ENCODE measurements at places on chromosomes 13 and 19. TPM values are rescaled to one million over a fixed set of nuclear protein-coding genes. Genes with fewer than 3 reads are reported as not detected.
A peak's percentile ranks its signal among the peaks of the same experiment; 100 is the strongest.

GRCh38 chr19:44529536-44529935 lies at the start of gene CEACAM20:
CEACAM20 (minus strand) TSS chr19:44529675; CDS start chr19:44529509, 166 bp downstream.
- DNase-seq = no peak

ICAM3 gene
- 6.2 TPM for total RNA-seq

DNA sequence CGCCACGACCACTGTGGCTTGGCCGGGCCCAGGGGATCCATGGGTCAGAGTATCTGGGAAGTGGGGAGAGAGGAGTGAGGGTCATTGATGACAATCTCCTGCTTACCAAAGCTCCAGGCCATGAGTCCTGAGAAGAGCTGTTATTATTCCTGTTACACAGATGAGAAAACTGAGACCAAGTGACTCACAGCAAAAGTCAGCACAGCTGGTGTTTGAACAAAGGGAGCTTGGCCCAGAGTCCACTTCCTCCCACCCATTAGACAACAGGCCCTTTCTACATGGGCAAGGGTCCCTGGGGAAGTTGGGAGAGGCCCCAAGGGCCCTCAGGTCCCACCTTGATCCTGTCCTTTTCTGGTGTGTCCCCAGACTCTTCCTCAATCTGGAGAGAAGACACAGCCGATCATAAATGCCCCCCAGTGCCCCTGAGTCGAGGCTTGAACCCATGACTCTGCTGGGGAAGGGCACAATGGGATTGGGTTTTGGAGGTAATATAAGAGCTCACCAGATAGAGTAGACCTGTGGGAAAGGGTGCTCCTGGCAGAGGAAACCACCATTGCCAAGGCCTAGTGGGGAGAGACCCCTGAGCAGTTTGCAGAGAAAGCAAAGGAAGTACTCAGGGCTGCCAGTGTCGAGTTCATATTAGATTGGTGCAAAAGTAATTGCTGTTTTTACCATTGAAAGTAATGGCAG lies 6.8 kb downstream of the FUT6 start:
- DNase-seq = no peak

- DNase-seq = no peak
Observed at GRCh38 chr19:38978326-38978689, 2.8 kb upstream of the FBXO17 start.

GRCh38 chr13:61110732-61111131 lies 304.9 kb downstream of the PCDH20 start:
- DNase-seq = no peak

DNA sequence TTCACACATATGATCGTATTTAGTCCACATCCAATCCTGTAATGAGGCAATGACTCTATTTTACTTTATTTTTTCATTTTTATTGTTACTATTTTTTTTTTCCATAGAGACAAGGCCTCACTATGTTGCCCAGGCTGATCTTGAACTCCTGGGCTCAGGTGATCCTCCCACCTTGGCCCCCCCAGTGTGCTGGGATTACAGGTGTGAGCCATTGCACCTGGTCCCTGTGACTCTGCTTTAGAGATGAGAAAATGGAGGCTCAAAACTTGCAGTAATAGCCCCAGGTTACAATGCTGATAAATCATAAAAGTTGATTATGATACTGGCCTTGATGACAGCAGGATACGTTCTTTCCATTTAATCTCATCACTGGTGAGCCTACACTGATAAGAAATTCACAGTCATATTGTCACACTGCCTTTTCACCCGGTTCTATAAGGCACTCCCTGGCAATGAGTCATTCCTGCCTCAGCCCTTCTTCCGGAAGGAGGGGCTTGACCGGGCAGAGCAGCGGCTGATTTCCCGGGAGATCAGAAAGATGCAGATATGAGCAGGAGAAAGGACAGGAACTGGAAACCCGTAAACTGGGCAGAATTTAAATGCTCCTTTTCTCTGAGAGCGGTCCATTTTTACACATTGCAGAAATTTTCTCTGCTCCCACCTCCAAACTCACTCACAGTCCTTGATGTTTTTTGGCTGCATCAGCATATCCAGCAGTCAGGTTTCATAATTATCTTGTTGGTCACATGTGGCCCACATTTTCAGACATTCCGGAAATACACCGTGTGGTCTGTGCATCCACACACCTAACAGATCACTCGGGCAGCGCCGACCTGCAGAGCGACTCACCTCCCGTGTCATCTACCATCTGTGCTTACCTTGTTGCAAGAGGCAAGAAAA lies 616.4 kb downstream of the EFNB2 start:
- peak; percentile 72 for DNase-seq

GPC6 gene
- under 0.01 TPM for total RNA-seq

POMP gene
- 97.4 TPM for total RNA-seq

GRCh38 chr19:7394731-7395359 lies 46.1 kb downstream of the ARHGEF18 start:
- peak; percentile 77 for DNase-seq

OSCAR gene
- total RNA-seq = under 0.01 TPM

DNA sequence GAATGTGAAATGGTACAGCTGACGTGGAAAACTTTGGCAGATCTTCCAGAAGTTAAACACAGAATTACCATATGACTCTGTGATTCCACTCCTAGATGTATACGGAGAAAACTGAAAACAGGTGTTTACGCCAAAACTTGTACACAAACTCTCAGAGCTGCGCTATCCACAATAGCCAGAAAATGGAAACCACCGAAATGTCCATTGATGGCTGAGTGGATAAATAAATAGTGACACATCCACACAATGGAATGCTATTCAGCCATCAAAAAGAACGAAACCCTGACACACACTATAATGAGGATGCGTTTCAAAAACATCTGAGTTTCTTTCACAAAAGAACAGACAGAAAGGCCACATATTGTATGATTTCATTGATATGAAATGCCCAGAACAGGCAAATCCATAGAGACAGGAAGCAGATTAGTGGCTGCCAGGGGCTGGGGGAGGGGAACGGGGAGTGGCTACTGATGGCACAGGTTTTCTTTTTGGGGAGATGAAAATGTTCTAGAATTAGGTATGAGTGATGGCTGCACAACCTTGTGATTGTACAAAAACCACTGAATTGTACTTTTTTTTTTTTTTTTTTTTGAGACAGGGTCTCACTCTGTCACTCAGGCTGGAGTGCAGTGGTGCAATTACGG lies 33.0 kb downstream of the IL12RB1 start:
- DNase-seq = peak; percentile 56

GRCh38 chr13:97221466-97221865 lies 667 bp upstream of the MBNL2 start:
- no peak for DNase-seq

DNA sequence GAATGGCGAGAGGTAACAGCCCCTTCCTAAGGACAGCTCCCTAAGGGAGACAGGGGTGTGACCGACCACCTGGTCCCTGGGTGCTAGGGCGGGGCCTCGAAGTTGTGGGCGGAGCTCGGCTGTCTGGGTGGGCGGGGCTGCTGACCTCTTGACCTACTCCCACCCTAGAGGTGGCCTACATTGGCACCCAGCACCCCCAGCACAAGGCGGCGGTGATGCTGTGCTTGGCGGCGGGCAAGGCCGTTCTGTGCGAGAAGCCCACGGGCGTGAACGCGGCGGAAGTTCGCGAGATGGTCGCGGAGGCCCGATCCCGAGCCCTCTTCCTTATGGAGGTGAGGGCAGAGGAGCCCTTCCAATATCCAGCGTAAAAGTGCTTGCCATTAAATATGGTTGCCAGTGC lies 2.4 kb downstream of the DHDH start:
- no peak for DNase-seq

TMEM147 gene
- 52.1 TPM for total RNA-seq
